Brain microvascular endothelial cell (primary cell): ENCODE measurements at places on chromosomes 12 and 14.

GRCh38 chr12:120196363-120196762, 1.8 kb upstream of the GCN1 start:
- DNase-seq, result no peak

DNA sequence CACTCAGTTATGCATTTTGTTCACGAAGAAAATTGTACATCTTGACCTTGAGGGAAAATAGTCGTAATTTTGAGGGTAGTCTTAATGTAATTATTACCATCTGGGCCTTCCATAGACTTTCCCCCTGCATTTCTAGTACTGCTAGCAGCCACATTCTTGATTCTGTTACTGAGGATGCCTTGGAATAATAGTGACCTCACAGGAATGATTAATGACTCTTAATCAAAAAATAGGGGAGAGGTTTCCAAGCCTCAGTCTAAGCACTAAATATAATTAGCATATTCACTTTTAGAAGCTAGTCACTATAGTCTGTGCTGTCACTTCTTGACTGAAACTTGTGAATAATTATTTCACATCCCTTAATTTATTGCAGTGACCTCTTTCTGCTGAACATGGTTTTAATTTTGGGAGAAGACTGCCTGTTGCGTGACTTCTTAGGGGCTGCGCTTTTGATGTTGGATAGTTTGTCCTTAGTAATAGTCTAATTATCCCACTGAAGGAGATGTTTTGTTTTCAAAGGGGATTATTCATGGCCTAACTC, 400.5 kb downstream of the ADAMTS20 start:
- DNase-seq, result no peak

DNA sequence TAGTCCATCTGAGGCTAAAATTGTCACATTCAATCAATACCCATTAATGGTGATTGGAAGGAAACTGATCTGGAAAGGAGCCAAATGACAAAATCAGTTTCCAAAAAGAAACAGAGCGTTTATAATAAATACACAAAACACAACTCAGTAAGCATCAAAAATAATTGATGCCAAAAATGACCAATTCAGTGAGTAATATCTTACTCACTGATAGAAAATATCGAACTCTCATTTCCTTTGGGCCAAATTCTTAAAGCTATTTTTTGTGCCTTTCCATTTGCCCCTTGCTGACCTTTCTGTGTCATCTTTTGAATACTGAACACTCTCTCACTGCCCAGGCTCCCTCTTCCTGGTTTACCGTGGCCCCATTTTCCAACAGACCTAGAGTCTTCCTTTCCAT, 22.5 kb upstream of the ATP2B1 start:
- peak; percentile 30 for DNase-seq

DNA sequence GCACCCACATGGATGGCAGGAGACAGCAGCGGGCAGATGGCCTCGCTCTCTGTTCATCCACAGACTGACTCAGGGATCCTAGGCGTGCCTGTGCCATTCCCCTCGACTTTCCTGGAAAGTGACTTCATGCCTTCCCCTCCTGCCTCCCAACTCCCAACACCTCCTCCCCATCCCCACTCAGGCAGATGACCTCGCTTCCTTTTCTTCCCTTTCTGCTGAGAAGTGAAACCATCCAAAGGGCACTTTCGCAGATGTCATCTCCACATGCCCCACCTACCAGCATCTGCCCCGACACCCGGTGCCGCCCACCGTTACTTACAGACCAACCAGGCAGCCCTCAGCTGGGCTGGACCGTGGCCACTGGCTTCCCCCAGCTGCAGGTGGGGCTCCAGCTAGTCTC, 29.6 kb downstream of the BEGAIN start:
- no peak for DNase-seq

DNA sequence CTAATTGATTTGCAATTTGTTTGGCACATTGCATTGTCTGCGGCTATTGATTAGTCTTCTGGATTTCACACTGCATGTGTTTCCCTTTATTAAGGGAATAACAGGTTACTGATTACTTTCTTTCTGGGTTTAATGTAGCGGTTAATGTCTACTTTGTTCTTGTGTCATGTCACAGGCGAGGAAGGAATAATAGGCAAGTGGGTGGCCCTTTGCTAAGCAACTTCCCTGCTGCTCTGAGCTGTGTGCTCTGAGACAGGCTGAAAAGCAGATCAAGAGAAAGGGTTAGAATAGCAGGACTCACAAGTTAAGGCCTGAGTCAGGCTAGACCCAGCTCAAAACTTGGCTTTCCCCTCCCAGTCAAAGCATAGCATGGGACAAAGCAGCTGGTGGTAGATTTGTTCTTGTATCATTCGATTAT, 77.2 kb downstream of the NKX2-1 start:
- DNase-seq, result no peak

DNA sequence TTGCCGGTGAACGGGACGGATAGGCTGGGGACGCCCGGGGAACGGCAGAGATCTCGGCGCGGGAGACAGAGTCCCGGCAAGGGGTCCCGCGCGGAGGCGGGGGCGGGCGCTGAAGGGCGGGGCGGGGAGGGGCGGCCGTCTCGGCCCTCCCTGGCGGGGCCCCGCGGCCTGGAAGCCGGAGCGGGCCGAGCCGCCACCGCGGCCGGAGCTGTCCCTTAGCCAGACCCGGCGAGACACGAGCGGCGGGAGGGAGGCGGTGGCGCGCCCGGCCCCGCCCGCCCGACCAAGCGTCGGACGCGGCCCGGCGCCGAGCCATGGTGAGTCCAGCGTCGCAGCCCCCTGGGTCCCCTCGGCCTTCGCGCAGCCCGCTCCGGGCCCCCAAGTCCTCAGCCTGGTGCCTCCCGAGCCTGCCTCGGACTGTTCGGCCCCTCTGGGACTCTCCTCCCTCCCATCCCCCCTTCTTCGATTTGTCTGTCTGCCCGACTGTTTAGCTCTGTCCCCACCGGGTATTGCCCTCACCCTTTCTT, at the start of gene ARHGEF40:
TSS of gene ARHGEF40 (plus strand) at position 222 of the 527 bp plus-strand sequence. CDS start at position 315, 93 bp downstream.
- DNase-seq, result peak; percentile 14

GRCh38 chr14:92760524-92760805, 12.0 kb upstream of the LGMN start:
- no peak for DNase-seq

DNA sequence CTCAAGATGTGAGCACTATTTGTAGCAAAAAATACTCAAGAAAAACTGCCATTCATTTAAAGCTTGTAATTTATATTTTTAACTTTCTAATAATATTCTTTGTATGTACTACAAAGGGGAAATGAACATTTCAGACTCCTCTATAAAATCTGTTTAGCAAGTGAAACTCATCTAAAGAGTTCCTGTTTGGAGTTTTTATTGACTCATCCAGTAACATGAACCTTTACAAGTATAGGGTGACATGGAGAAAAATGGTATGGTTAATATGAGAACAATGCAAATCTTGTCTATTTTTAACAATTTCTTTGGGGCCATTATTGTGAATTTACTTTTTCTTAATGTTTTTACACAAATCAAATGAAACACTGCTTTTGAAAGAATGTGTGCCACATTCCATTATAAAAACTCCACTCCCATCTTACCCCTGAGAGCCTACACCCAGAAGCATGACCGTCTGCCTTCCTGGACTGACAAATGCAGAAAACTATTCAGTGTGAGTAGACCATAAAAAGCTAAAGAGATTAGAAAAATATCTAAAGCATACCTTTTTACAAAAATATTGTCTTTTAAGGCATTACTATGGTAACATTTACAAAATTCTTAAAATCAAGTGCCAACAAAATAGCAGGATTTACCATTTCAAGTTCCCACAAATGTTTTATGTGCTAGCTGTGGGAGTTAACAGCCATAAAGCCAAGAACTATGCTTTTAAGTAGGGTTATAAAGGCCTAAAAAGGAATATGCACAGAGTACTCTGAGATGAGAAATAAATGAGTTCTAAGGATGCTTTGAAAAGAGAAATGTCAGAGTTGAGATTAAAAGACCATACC, 144.0 kb downstream of the ADAMTS20 start:
- DNase-seq, result peak; percentile 22

GRCh38 chr14:59303216-59303615, 114.7 kb downstream of the DAAM1 start:
- peak; percentile 60 for DNase-seq

DNA sequence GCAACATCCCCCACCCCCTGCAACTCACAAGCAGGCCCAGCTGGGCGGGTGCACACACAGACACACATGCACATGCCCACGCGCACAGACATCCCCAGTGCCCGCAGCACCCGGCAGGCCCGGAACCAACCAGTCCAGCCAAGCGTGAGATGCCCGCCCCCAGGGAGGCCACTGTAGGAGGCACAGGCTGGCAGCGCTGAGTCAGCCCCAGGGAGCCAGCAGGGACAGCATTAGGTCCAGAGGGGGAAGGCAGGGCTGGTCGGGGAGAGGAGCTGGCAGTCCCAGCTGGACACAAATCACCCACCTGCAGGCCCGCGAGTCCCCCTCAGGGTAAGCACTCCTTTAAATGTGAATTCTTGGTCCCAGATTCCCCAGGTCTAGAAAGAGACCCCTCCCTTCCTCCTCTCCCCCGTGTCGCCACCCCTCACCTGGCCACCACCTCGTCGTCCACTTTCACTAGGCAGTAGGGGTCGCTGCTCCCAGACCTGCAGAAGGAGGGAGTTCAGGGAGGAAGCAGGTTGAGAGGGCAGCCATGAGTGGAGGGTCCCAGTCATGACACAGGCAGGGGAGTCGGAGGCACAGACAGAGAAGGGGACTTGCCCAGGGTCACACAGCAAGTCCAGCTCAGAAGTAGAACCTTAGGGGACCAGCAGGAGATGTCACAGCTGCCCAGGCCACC, 5.0 kb downstream of the RASAL1 start:
- DNase-seq, result no peak

DNA sequence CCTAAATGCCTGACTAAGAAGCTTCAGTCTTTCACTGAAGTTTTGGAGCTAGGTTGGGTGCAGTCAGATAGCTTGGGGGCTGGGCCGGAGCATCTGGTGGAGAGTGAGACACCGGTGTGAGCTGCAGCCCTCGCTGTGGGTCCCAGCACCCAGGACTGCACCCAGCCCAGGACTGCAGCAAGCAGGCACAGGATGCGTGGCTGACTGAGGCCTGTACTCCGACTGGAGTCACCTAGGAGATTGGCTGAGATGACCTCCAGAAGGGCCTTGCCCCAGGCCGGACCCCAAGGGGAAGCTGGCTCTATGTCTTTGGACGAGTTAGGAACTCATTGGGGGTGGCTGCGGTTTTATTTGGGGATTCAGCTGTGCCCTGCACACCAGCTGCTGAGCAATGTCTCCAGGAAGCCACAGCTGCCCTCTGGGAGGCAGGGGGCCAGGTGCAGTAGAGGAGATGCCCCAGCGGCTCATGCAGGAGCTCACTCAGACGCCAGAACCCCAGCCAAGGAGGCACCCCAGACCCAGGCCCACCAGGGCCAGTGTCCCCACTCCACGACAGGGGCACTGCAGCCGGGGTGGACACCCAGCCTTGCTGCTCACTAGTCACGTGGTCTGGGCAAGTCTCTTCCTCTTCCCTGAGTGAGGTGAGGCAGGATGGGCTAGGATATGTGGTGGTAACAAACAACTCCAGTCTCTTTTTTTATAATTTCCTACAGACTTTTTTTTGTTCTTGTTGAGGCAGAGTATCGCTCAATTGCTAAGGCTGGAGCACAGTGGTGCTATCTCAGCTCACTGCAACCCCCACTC, 31.8 kb upstream of the RCOR1 start:
- no peak for DNase-seq

- no peak for DNase-seq
Measured at GRCh38 chr14:28254768-28255167, 511.8 kb upstream of the FOXG1 start.

DNA sequence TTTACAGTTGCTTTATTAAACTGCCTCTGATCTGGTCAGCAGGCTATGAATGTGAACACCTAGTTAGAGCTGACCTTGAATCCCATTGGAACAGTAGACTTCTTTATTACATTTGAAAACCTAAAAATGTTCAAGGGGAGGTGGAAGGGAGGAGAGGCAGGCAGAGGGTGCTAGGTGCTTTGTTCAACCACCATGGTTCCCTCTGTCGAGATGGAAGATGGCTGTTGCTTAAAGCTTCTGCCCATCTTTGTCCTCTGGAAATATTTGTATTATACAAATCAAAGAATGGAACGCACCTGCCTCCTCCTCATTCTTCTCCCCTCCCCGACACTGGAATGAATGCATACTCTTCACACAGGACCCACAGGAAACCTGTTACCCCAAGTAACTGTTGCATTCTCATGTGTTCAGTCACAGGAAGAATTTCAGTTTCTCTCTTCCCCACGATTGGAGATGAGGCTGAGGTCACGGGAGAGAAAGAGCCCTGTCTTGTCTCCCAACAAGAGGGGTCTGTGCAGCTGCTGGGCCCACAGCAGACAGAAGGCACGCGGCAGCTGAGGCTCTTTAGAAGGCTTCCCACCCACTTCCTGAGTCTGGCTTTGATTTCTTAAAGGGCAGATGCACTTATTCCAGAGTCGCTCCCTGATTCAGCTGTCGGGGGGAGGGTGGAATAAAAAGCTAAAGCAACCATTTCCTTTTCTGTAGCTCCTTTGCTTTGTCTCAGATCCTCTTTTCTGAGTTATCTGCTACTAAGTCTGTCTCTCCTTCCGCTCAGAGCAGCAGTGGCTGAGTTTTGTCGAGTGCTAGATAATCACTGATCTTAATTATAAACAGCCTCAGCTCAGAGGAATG, 217.9 kb upstream of the BTG1 start:
- peak; percentile 7 for DNase-seq

- no peak for DNase-seq
Measured at GRCh38 chr14:101719045-101719645, 42.4 kb upstream of the PPP2R5C start.

DNA sequence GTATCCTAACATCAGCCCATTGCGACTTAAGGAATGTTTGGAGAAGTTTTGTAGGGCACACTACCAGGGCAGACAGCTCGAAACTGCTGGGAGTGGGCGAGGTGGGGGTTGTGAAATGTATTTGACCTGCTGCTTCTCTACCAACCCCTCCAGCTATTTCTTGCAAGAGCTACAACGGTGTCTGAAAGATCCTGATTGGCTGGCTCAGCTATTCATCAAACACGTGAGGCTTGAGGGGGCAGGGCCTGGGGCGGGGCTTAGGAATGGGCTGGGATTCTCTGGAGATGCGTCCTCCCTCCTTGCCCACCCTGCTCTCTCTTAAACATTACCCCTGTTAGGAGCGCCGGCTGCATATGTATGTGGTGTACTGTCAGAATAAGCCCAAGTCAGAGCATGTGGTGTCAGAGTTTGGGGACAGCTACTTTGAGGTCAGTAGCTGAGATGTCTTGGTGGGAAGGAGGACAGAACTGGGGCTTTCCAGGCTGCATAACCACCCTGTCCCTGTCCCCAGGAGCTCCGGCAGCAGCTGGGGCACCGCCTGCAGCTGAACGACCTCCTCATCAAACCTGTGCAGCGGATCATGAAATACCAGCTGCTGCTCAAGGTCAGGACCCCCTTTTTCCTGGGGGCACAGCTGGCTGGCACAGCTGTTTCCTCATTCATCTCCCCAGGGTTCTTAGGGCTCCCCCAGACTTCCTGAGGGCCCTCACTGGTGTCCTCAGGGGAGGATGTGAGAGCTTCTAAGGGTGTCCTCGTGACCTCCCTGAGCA, 3.1 kb downstream of the ARHGEF25 start:
- no peak for DNase-seq

DNA sequence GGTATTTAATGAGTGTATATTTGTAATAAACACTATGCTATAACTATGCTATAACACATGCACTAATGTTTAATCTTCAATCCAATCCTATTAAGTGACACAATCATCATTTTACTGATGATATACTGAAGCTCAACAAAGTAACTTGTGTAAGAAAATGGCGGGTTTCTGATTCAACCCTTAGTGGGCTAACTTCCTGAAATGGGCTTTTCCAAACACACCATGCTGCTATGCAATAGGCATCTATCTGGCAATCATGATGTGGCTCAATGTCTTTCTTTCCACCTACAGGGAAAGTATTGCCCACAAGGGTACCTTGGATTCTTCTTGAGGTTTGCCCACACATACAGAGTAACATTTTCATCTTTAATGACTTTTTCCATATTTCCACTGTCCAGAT, 48.3 kb downstream of the DNAI7 start:
- DNase-seq, result no peak
